ENCODE measurements at places on chromosomes 7 and 10. TPM values are rescaled to one million over a fixed set of nuclear protein-coding genes. Genes with fewer than 3 reads are reported as not detected.

The TMEM273 gene
- 27.9 TPM for total RNA-seq

The PLEKHS1 gene
- total RNA-seq, result not detected

The TRIL gene
- 2.3 TPM for total RNA-seq

The OR6V1 gene
- not detected for total RNA-seq

The PRTFDC1 gene
- total RNA-seq, result 7.1 TPM

The CFAP46 gene
- total RNA-seq, result 0.57 TPM

The LRCH4 gene
- total RNA-seq, result 29.3 TPM

The CFAP69 gene
- 1.6 TPM for total RNA-seq

The SAMD9 gene
- total RNA-seq, result 3.2 TPM

The CUZD1 gene
- not detected for total RNA-seq

The EPHB6 gene
- 3.3 TPM for total RNA-seq
